Posterior vena cava (tissue), 2 donors: ENCODE measurements at places on chromosomes 1 and 21.

DNA sequence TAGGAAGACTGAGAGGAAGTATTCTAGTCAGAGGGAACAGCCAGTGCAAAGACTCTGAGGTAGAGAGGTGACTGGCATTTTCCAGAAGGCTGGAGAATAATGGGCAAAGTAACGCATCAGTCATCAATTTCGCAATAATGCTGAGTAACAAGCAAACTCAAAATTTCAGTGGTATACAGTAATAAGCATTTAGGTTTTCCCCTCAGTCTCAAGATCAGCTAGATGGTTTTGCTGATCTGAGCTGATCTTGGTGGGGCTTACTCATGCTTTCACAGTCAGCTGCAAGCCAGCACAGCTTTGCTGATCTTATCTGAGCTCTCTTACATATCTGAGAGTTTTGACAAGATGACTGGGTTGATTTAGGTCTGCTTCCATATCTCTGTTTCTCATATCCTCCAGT, 108.7 kb downstream of the TSEN15 start:
- no peak for DNase-seq

GRCh38 chr1:85707267-85707989, 805 bp downstream of the ZNHIT6 start:
- no peak for DNase-seq

DNA sequence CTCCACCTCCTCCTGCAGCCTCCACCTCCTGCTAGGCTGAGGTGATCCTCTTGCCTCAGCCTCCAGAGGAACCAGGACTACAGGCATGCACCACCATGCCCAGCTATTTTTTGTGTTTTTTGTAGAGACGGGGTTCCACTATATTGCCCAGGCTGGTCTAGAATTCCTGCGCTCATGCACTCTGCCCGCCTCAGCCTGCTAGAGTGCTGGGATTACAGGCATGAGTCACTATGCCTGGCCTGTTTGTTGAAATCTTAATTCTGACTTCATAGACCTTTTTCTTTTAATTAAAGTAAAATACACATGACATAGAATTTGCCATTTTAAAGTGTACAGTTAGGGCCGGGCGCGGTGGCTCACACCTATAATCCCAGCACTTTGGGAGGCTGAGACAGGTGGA, 42.7 kb downstream of the FAAP20 start:
- no peak for DNase-seq

DNA sequence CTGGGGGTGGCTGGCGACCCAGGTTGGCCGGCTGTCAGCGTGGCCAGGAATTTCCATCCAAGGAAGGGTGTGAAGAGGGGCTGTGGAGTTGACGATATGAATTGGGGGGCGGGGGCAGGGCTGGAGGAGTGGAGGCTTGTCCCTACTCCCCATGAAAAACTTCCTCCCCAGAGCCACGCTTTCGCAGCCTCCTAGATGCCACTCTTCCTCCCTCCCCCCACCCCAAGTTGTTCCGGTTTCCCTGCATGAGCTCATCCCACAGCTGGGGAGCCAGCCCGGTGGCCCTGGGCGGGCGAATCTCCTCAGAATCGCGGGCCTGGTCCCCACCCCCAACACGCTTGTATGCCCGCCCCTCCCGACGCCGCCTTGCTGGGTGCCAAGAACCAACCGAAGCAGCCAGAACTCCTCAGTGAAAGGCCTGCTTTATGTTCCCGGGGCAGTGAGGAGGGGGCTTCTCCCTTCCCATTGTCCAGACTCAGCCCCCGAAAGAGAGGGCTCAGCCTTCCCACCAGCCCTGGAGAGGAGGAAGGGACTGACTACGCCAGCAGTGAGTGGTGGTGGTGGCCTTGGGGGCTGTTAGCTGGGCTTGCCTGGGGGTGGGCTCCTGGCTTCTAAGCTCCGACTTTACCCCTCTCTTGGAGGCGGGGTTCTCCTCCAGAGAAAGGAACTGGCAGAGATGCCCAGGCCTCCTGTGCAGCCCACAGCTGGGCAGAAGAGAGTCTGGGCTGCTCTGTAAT, 1.8 kb upstream of the CSMD2 start:
- no peak for DNase-seq

DNA sequence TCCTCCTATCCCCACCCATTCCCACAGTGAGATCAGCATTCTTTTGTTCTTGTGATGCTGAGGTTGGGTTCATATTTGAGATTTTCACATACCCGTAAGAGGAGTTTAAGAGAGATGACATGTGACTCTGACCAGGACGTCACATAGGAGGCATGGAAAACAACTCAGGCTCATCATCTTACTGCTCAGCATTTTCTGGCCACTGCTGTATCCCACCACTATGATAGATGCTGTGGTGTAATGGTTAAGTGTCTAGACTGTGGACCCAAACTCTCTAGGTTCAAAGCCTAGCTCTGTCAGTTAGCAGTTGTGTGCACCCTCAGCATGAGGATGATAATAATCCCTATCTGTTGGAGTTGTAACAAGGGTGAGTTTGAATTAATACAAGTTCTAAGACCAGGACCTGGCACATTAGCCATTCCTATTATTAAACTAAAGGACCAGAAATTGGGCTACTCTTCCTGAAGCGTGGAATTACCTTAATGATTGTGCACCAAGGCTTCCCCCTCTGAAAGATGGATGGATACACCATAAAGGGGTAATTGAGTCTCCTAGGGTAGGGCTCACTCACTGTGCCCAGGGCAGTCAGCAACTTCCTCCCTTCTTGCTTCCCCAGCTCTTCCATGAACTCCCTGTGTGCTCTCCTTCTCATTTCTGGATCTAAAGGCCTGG, 40.9 kb downstream of the LGR6 start:
- no peak for DNase-seq

GRCh38 chr1:83511146-83511726, 487.7 kb downstream of the TTLL7 start:
- DNase-seq, result no peak

DNA sequence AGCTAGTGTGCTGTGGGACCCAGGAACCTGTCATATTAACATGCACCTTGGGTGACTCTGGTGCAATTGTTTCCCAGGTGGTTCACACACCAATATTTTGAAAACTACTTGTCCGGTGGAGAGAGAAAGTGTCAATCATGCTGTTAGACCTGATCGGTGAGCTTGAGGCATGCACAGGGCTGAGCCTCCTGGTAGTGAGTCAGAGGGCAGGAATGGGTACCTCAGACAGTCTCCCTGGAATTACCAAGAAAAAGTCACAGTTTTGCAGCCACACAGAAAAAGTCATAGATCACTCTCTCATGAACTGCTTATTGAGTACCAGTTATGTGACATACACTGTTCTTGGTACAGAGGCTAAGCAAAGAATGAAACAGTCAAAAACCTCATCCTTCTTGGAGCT, 140.1 kb upstream of the NFIA start:
- DNase-seq, result no peak

DNA sequence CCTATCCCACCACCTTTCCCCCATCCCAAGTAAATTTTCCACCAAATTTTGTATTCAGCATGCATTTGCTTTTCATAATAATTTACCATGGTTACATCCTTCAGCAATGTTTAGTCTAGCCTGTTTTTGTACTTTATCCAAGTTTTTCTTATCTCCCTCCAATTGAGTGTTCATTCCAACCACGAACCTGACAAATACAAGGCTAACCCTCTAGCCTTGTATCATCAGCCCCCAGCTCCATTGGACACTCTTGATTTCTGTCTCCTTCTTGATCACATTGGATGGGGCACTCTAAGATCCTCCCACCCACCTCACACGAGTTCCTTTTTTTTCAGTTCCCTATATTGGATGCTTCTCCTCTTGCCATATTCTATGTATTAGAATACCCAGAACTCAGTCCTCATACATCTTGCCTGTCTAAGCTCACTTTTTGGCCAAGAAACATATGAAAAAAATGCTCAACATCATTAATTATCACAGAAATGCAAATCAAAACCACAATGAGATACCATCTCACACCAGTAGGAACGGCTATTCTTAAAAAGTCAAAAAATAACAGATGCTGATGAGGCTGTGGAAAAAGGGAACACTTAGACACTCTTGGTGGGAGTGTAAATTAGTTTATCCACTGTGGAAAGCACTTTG, 40.5 kb upstream of the SLC35F3 start:
- no peak for DNase-seq

DNA sequence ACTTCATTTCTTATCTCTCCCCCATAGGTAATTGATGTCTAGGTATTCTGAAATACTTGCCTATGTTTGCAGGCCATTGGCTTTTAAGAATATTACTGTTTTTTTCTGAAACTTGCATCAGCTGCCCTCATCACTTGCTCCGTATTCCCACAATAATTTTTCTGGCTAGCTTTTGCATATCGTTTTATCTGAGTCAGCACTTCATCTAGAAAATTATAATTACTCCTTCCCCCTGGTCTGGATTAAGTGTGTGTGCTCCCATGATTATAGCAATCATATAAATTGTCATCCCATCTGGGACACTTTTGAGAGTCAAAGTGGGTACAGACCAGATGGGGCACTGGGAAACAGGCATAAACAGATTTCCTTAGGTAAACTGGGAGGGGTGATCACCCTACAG, 583.2 kb upstream of the B3GALT2 start:
- no peak for DNase-seq

DNA sequence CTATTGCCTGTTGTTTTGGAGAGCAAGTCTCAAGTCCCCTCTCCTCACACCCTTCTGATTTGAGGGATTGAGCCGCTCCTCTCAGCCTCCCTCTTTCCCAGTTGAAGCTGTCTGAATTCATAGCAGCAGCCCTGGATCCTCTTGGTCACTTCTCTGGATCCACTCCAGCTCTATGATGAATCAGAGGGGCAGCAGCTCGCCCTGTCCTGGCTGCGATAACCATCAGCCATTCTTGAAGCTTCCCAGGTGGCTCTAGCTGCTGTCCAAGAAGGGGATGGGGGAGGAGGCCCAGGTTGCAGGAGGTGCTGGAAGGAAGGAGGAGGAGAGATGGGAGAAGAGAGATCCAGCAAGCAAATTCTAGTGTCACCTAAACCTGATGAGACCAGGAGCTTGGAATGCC, 31.3 kb downstream of the WNT4 start:
- no peak for DNase-seq

DNA sequence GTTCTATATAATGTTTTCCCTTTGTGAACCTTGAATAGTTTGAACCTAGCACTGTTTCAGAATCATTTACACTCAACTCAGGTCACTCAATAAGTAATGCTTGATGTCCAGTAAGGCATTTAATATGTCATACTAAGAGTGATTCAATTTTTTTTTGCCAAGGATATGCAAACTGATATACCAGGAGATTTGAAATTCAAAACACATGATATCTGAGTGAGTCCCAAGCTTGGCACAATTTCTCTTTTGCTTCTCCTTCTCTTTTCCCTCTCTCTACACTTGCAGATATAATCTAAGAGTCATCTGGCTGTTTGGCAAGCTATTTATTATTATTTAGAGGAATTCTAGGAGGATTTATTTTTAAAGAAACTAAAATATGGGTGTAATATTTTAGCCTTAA, 61.6 kb upstream of the SPAG17 start:
- no peak for DNase-seq

DNA sequence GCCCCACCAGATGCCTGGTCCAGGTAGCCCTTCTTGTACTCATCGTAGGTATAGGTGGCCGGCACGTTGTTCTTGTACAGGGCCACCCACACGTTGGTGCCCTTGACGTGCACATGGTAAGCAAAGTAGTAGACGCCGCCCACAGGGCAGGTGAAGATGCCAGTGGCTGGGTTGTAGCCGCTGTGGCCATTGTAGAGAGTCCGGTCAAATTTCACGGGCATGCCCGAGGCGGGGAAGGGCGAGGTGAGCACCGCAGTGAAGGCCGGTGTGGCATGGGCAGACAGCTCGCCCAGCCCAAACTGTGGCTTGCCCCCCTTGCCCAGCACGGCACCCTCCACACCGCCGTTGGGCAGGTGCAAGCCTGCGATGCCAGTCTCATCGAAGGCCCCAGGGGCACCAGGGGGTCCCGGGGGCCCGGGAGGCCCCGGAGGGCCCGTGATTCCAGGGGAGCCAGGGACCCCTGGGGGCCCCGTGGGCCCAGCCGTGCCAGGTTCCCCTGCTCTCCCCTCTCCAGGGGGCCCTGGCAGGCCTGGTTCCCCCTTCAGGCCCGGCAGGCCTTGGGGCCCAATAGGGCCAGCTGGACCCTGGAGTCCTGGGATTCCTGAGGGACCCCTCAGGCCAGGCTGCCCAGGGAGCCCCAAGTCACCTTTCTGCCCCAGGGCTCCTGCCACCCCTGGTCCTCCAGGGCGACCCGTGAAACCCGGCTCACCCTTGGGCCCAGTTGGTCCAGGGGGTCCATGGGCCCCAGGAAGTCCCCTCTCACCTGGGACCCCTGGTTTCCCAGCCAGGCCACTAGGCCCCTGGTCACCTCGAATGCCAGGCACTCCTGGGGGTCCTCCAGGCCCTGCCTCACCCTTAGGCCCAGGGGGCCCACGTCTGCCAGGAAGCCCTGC, 9.2 kb downstream of the ADPRS start:
- no peak for DNase-seq

GRCh38 chr1:194068446-194069167, 882.2 kb upstream of the B3GALT2 start:
- DNase-seq, result no peak

- DNase-seq, result no peak
Measured at GRCh38 chr1:77802026-77802425, 22.6 kb downstream of the MIGA1 start.

DNA sequence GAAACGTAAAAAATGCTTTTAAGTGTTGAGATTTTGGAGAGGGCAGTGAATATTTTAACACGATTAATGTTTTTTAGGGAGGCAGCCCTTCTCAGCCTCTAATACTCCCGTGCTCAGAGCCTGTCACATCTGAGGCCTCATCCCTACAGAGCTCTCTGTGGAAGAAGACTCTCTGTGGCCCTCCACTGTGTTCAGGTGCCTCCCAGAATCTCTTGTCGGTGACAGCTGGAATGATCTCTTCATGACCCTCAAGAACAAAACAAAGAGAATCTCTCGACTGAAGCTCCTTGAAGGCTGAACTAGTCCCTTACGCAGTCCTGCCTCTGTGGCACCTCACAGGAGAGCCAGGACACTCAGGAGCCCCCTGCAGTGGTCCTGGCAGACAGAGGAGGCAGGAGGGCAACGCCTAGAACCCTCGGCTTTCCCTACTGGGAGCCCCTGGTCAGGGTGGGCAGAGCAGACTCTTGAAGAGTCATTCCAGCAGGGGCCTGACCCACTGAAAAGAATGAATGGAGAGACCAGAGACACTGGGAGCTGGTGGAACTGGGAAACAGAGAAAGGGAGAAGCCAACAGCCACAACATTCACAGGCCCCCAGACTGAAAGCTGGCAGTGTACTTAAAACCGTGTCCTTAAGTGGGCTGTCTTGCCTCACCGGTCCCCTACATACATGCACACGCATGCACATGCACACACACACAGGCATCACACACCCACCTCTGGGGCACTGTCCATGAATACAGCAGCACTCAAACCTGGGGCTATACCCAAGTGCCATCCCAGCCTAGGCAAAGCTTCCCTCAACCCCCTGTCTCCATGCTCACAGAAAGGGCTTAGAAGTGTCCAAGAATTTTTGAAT, 67.5 kb upstream of the ANGPTL1 start:
- DNase-seq, result no peak
